H9 (cell line): ENCODE measurements at places on chromosomes 11 and 22. TPM values are rescaled to one million over a fixed set of nuclear protein-coding genes. Genes with fewer than 3 reads are reported as not detected.
A peak's percentile ranks its signal among the peaks of the same experiment; 100 is the strongest.

ANKK1 gene
- 0.11 and 0.20 TPM in 2 replicates for total RNA-seq

SLC22A8 gene
- total RNA-seq = not detected in 2 replicates

UBASH3B gene
- 7.1 and 8.0 TPM in 2 replicates for total RNA-seq

CCDC89 gene
- total RNA-seq = not detected in 2 replicates

C11orf87 gene
- 0.11 TPM in 2 replicates for total RNA-seq

MYEOV gene
- total RNA-seq = 0.15 and 0.22 TPM in 2 replicates

FOLH1 gene
- not detected in 2 replicates for total RNA-seq

NAV2 gene
- 41.0 and 46.3 TPM in 2 replicates for total RNA-seq

CD3D gene
- not detected in 2 replicates for total RNA-seq

SORL1 gene
- total RNA-seq = 64.4 and 68.3 TPM in 2 replicates

OR4A16 gene
- total RNA-seq = not detected in 2 replicates

DNA sequence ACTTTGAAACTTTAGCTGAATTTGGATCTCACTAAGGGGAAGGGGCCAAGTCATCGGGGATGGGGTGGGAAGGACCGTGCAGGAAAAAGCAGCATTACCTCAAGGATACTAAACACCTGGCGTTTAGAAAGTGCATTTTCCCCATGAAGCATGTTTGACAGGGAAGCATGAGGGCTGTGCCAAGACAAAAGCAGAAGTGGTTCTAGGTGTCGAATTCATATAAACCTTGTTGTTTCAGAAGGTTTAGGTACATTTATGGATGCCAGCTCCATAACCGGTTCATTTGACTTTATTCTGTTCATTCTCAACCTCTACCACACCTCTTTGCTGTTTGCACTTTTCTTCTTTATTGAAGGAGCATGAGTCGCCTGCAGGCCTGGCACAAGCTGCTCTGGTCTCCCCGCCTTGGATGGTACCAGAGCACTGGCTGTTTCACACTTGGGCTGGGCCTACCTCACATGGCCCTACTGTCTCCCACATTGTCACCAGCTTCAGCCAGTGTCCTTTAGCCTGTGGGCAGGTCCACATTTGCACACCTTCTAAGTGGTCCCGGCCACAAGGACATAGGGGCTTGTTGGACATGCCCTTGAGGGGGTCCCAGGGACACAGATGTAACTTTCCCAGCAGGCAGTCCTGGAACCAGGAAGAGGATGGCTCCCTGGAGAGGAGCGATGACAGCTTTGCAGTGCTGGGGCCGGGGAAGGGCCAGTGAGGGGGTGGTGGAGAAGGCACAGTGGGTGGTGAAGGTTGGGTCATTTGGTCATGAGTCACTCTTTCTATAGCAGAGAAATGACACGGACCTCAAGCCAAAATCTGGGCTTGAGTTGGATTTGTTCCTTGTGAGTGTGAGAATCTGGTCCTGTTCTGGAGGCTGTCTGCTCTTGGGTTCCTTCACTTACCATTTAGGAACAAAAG, 3.2 kb upstream of the ST14 start:
- DNase-seq = no peak

DNA sequence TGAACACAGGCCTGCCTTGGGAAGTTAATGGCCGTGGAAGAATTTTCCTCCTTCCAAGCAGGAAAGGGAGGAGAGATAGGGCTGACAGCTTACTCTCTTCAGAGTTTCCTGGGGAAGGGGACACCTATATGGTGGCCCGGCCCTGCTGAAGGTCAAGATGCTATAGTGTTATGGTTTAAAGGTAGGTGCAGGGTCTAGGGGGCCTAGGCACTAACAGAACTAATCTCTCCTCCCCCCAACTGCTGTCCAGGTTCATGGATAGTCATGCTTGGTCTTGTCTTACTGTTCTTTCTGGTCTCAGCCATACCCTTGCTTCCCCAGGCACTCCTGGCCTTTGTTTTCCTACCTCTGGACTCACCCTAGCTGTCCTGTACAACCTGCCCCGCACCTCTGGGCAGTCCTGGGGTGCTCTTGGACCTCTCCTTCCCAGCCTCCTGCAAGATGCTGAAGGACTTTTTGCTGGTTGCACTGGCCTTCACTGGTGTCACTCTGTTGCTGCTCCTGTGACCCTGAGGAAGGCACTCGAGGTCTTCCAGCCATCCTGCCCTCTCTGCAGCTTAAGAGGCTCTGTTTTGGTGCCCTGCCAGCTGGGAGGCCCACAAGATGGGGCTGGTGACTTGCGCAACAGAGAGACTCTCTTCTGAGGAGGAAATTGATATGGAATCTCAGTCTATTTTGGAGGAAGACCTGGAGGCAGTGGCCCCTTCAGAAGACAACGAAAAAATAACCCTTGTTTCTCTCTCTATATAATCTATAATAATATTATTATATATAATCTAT, 17.9 kb downstream of the SEC14L3 start:
- DNase-seq = no peak

DNA sequence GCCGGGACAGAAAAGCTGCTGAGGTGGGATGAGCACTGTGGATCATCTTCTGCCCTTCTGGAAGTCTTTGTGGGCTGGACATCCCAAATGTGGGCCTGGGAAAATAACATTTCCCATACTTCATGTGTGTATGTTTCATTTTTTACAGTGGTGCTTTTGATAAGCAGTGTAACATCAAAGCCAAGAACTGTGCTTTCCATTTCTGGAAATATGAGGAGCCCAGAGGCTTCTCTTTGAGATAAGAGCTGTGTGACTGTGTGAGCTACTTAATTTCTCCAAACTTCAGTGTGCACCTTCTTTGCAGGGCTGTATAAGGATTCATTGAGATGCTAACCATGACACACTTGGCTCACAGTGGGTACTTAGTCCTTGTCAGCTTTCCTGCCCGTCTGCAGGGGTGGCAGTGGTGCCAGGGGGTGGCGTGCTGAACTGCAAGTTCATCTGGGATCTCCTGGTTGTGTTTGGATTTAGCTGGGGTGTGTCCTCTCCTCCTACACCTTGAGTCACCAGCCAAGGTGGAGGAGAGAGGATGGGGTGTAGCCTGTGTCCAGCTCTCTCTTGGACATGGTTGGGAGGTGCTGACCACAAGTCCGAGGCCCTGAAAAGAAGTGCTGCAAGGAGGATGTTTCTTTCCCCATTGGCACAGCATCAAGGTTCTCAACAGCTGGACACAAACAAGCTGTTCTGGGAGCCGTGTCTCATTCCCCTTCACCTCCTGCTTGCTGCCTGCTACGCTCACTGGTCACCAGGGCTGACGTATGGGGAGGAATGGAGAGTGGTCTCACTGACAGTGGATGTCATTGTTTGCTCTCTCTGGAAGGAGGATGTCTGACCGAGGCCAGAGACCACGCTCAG, 139.4 kb downstream of the TEAD1 start:
- DNase-seq = no peak

DNA sequence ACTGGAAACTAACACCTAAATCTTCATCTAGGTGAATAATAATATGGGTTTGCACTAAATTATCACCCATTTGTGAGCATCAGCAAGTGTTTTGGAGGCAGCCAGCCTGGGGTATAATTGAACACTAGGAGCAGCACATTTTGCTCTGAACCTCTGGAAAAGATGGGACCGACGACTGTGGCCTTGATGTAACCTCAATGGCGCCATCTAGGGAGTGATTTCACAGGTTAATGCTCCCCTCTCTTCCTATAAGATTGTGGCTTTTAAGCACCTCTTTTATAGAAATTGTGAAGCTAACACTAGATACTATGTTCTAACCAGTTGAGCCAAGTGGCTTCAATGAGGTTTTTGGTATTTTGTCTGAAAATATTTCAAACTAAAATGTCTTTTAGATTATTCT, 203.7 kb downstream of the NELL1 start:
- DNase-seq = peak; percentile 68

- no peak for DNase-seq
These were observed 5.1 kb downstream of the PRAME start for GRCh38 chr22:22553735-22554586.

GRCh38 chr22:23503736-23504440, 76.2 kb downstream of the IGLL1 start:
- no peak for DNase-seq

DNA sequence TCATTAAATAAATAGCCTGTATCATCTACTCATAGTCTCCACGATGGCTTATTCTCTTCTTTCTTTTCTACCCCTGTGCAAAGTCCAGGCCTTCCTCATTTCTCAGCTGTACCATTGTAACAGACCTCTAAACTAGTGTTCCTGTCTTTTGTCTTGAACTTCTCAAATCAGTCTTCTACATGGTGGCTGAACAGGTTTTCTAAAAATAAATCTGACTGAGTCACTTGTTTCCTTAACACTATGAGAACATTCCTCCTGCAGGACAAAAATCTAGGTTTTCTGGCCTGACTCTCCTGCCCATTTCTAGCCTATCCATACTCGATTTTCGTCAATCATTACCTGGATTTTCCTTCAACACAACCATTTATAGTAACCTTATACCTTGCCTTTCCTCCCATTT, 1080.8 kb upstream of the TENM4 start:
- no peak for DNase-seq

- DNase-seq = no peak
These were observed 15.5 kb downstream of the C11orf91 start for GRCh38 chr11:33685082-33685481.

DNA sequence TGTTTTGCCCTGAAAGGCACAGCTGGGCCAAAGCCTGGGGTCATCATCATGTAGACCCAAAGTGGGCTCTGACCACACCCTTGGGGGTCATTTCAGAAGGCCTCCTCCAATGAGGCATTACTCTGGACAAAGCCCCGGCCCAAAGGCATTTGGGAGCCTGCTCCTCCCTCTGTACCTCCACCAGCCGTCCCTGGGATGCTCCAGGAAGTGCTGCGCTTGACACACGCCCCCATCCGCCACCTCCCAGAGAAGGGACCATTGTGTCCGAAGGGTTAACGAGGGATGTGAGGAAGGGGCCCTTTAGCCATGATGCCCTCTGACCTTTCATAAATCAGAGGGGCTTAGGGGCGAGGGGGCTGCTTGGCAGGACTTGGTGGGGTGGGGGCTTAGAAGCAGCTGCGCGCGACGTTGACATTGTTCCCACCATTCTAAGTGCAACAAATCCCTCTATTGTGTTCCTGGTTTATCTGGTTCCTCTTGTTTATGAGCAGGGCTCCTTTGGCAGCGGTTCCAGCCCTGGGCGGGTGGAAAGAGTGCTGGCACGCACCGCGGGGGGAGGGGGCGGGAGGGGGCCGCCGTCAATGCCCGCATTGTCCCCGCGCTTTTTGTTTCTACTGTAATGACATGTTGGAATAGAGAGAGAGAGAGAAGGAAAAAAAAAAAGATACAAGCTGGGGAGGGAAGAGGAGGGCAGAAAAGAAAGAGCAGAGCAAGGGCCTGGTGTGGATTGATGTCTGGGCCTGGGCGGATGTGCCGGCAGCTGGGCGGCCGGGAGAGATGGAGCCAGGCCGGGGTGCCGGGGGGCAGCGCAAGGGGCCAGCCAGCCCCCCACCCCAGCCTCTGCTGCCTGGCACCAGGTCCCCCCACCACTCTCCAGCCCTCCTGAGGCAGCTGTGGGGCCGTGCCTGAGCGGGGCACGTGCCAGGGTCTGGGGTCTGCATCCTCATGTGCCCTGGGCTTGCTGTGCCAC, 32.1 kb upstream of the SOX10 start:
- DNase-seq = no peak

DNA sequence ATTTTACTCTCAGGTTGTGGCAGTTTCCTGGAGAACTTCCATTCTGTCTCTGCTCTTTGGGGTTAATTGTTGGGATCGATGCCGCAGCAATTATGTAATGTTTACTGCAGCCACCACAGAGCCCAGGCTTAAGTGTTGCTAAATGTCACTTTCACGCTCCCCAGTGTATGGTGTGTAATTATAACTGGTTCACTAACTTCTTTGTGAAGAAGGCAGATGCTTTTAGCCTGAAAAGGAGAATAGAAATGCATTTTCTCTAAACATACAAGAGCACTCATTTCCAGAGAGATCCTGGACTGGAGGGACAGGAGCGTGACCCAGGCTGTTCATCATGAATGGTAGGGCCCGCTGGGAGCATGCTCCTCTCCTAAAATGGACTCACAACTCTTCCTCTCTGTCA, 132.2 kb upstream of the PLET1 start:
- no peak for DNase-seq

GRCh38 chr11:75554258-75555022, 7.6 kb upstream of the SERPINH1 start:
- DNase-seq = peak; percentile 96

- no peak for DNase-seq
These were observed 8.2 kb downstream of the DUSP8 start for GRCh38 chr11:1563697-1564534.

GRCh38 chr22:24108073-24108472, 73.2 kb upstream of the SUSD2 start:
- peak; percentile 41 for DNase-seq

GRCh38 chr11:47127213-47127612, 49.5 kb downstream of the ARFGAP2 start:
- DNase-seq = no peak

DNA sequence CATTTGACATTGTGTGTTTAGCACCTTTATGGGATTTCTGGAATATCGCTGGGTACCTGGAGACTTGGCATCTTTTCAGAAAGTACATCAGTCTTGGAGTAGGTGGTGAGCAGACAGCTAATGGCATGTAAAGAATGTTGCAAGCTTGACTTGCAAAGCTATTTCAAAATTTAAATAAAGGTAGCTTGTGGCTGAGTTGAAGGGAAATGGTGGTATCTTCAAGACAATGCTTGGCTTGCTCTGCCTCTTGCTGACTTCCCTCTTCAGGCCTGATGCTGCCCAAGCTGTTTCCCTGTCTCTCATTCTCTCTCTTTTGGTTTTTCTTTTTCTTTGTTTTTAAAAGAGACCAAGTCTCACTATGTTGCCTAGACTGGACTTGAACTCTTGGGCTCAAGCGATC, 13.2 kb downstream of the ZNRF3 start:
- peak; percentile 47 for DNase-seq

DNA sequence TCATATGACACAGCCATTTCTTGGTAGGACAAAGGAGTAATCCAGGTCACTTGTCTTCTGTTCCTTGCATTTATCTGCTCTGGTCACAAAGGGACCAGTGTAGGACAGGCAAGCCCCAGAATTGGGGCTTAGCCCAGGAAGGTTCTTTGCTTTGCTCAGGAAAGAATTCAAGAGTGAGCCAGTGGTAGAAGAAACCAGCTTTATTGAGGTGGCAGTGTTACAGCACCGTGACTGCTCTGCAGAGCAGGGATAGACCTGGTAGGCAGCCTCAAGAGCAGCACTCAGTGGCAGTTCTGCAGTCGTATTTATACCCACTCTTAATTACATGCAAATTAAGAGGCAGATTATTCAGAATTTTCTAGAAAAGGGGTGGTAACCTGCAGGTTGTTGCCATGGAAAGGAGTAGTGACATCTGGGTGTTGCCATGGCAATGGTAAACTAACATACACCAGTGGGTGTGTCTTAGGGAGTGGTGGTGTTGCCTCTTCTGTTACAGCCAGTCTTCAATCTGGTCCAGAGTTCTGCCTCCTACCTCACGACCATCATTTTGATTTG, 84.9 kb upstream of the RAB1B start:
- DNase-seq = no peak

- DNase-seq = no peak
These were observed 1.0 kb downstream of the VSIG10L2 start for GRCh38 chr11:125946712-125947418.

GRCh38 chr22:49170053-49170452, 657.6 kb downstream of the BRD1 start:
- DNase-seq = no peak
